ENCODE measurements at places on chromosomes 4 and X.

- no peak for DNase-seq
Measured at GRCh38 chr4:90792696-90793095, 665.5 kb downstream of the CCSER1 start.

DNA sequence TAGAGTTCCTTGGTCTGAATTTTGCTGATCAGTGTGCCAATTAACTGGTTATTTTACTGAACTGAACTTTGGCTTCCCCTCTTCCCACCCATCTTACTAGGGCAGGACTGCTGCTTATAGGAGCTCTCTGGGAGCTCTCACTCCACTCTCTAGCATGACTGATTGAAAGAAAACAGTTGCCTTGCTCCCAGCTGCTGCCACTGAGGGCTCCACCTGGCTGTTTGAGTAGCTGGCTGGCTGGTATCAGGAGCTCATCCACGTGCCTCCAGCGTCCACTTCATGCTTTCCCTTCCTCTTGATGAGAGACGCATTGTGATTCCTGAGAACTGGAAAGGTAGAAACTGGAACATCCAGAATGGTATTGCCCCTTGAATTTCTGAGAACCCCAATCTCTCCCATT lies 73.0 kb upstream of the KLHL13 start:
- no peak for DNase-seq

DNA sequence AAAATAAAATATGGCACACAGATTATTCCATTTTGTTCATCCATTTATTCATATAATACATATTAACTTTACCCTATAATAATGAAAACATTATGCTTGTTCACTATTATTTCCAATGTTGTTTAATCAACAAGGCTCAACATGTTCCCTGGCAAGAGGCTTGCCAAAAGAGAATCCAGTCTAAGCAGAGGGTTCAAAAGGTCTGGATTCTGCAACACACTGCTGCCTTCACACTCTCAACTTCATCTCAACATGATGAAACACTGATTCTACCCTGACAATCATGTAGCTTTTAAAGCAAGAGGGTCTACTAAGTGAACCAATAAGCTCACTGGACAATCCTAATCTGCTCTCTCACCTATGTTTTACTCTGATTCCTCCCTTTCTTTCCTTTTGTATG lies 101.1 kb downstream of the MID1 start:
- no peak for DNase-seq

GRCh38 chrX:15328821-15329220 lies 6.5 kb downstream of the PIGA start:
- DNase-seq: no peak

DNA sequence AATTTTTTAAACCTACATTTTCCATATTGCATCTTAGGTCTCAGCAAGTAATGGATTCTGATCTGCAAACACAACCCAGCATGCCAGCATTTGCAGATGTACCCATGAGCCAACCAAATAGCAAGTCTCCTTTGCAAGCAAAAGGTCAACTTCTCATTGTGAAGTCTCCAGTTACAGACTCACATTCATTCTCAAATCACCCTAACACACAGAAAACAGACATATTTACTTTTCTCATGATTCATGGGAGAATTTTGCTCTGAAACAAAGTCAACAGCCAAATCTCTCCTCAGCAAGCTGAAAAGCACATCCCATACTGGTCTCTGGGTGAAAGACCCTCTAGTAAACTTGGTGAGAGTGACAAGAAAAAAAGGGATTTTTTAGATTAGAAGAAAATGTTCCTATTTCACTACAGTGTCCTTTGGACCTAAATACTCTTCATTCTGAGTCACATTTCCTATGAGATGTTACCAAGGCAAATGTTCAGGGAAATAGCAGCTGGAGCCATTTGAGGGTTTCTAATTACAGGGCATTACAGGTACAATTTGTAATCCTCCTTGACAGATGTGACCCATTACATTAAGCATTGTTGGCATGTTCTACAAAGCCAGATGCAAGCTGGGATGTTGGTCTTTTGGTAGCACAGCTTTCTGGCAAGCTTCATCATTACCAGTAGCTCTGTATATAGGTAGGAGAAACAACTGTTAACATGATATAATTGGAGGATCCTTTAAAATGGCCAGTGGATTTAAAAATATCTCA lies 383.3 kb downstream of the SMARCA1 start:
- no peak for DNase-seq

GRCh38 chr4:96598465-96598864 lies 758.6 kb downstream of the PDHA2 start:
- no peak for DNase-seq

DNA sequence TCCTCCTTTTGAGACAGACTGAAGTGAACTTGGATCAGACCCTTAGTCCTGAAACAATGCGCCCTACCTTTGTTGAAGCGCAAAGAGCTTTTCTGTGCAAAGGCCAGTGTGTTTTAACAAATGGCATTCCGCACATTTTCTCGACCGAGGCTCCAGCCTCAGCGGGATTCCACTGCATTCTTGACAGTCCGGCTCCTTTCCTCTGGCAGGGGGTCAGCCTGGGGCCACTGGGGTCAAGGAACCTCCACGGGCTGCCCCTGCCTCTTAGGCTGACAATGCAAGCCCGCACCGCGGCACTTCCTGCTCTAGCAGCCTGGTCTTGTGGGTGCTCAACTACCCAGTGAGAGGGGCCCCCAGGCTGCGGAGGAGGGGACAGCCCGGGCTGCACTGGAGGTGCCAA lies 47.2 kb upstream of the TFDP3 start:
- DNase-seq: no peak

GRCh38 chr4:61446941-61447340 lies 246.8 kb downstream of the ADGRL3 start:
- DNase-seq: no peak

- no peak for DNase-seq
Measured at GRCh38 chrX:12446342-12447075, 308.2 kb downstream of the FRMPD4 start.

GRCh38 chr4:110075083-110075738 lies 123.2 kb downstream of the ELOVL6 start:
- DNase-seq: no peak

DNA sequence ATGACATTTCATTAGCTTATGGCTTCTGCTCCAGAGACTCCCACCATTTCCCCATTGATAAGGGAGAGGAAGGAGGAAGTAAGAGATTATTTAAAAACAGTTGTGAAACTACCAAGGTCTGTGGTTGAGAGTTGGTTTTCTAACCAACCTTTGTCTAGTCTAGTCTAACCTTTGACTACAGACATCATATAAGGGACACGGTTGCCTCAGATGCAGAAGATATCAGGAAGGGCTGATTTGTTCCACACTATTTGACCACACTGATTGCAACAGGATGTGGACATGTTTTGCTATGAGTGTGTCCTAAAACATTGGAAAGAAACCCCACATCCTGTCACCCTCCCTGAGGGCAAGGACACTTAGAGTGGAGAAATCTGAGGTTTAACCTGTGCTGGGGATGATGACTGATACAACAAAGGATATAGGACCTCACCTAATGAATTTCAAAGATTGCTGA lies 53.0 kb downstream of the COQ2 start:
- no peak for DNase-seq

DNA sequence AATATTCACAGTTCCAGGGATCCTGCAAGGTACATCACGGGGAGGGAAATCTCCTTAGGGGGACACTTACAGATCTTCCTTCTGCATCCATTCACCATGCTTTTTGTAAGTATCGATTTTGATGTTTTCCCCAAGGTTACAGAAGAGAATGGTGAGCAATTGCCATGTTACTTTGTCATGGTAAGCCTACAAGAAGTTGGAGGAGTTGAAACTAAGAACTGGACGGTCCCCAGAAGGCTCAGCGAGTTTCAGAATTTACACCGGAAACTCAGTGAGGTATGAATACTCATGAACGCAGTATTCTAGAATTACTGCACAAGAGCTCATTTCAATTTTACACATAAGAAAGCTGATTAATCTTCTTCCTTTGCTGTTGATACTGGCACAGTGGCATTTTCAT lies 53.9 kb downstream of the LRP2BP start:
- DNase-seq: no peak

DNA sequence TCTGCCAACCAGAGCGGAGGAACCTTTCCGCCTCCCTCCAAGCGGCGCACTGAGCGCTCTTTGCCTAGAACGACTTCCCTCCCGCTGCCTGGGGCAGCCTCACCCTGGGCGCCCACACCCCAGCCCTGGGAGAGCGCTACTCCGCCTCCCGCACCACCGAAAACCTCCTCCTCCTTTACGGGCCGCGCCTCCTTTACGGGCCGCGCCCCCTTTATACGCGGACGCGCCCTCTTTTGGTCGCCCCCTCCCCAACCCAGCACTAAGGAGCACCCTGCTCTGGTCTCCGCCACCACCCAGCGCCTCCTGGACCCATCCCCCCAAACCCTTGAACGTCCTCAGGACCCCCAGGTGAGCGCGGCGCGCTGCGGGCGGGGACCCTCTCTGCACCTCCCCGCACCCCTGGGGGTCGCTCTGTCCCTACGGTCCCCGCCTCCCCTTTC lies 586 bp upstream of the NSG1 start:
- DNase-seq: no peak

DNA sequence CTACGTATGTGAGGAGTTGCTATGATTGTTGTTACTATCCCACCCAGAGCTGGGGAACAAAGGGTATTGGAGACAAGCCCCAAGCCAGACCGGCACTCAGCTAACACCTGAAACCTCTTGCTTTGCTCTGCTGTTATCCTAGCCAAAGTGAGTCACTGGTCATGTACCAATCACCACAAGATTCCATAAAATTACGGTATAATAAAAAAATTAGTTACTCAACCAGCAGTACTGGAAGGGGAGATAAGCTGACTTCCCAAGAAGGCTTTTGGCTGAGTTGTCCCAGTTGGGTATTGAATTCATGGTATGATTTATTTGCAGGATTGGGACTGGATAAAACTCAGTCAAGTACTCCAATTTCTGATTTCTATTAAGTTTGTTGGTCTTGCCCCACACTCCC lies 5.3 kb downstream of the EDA2R start:
- no peak for DNase-seq

DNA sequence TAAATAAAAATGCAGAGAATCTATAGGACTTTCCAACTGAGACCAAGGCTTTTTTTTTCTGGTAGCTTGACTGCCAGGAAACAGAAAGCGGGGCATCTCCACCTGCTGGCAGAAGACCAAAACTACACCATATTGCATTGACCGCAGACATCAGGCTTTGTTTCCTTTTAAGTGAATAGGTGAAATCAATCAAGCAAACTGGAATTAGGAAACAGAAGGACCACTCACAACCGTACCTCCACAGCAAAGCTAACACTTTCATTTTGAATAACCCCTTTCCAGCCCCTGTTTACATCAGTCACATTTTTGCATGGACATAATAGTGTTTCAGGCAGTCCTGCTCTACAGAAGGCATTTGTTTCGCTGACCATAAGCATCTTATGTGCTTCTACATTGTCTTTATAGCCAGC lies 218.2 kb downstream of the IDS start:
- peak; percentile 8 for DNase-seq

DNA sequence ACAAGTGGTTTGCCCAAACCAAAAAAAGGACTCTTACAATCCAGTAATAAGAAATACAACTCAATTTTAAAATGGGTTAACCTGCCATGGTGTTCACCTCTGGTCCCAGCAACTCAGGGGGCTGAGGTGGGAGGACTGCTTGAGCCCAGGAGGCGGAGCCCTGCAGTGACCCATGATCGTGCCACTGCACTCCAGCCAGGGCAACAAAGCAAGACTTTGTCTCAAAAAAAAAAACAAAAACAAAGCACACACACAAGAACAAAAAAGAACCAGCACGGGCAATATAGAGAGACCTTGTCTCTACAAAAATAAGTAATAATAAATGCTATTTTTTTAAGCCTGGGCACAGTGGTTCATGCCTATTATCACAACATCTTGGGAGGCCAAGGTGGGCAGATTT lies 28.7 kb downstream of the ARAP2 start:
- DNase-seq: no peak

DNA sequence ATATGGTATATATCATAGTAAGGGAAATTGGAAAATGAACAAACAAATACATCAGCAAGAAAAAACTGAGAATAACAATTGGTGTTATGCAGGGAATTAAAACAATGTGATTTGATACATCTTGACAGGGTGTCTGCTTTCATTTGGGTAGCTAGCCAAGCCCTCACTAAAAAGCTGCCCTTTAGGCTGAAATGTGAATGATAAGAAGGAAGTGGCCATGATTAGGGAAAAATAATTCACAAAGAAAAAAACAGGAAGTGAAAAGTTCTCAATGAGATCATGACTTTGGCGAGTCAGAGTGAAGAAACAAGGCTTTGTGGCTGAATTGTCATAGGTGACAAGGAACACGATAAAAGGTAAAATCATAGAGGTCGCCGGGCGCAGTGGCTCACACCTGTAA lies 675.8 kb upstream of the SLIT2 start:
- DNase-seq: no peak

DNA sequence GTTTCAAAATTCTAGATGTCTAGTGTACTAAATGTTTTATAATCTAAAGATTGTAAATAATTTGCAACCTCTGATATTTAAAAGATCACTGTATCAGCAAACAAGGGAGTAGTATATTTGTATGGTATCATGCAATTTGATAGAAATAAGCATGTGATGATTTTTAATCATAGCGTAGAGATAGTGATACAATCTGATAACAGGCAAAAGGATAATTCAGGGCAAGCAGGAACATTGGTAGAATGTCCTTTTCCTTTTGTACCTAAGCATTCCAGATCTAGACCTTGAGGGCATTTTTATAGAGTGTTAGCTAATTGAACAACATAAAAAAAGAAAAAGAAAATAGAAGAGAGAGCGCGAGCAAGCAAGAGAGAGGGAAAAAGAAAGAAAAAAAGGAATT lies 1.4 kb downstream of the ANK2 start:
- DNase-seq: no peak

GRCh38 chr4:169934794-169935429 lies 91.3 kb downstream of the MFAP3L start:
- no peak for DNase-seq

- DNase-seq: no peak
Measured at GRCh38 chrX:24241822-24242648, 71.8 kb downstream of the SUPT20HL2 start.

GRCh38 chr4:76969941-76970529 lies 20.5 kb downstream of the SEPTIN11 start:
- peak; percentile 58 for DNase-seq

DNA sequence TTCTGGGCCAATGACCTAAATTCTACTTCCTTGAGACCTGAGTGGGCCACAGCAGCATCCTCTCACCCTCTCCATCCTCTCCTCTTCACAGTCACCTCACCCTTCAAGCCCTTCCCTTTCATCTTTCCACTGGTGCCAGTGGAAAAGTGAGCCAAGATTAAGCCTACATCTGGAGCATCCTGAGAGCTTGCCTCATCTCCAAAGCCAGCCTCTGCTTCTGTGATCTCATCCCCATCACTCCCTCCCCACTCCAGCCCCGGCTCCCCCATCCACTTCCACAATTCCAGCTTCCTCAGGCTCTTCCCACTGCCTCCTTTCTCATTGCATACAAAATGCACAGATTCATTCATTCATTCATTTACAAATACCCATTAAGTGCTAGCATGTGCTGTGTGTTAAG lies 10.1 kb upstream of the RASL11B start:
- no peak for DNase-seq

Measured in NCI-H187 (cell line).